T-cell (primary cell): ENCODE measurements at places on chromosomes 2 and 18.

- no peak for DNase-seq
Observed at GRCh38 chr18:5197461-5197860, 404 bp upstream of the AKAIN1 start.

- DNase-seq = peak; percentile 38
Observed at GRCh38 chr18:45974088-45974536, 7.0 kb upstream of the EPG5 start.

GRCh38 chr18:78242254-78242643, 737.4 kb upstream of the SALL3 start:
- no peak for DNase-seq

- no peak for DNase-seq
Observed at GRCh38 chr2:71671203-71671854, 218.0 kb downstream of the DYSF start.

DNA sequence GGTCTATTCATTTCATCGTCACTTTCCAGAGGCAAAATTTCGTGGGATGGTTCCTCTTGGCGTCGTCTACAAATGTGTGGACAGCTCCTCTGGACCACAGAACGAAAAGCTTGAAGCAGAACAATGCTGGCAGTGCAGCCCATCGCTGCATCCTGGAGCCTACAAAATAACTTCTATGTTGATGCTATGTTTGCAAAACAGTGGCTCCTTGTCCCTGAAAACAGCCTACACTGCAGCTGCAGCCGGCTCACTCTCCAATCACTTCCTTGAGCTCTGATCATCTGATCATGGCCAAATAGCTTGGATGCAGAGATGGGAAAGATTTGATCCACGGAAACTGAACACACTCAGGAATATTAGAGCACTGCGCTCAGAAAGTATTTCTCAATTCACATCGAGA, 60.0 kb downstream of the DOCK10 start:
- DNase-seq = no peak

DNA sequence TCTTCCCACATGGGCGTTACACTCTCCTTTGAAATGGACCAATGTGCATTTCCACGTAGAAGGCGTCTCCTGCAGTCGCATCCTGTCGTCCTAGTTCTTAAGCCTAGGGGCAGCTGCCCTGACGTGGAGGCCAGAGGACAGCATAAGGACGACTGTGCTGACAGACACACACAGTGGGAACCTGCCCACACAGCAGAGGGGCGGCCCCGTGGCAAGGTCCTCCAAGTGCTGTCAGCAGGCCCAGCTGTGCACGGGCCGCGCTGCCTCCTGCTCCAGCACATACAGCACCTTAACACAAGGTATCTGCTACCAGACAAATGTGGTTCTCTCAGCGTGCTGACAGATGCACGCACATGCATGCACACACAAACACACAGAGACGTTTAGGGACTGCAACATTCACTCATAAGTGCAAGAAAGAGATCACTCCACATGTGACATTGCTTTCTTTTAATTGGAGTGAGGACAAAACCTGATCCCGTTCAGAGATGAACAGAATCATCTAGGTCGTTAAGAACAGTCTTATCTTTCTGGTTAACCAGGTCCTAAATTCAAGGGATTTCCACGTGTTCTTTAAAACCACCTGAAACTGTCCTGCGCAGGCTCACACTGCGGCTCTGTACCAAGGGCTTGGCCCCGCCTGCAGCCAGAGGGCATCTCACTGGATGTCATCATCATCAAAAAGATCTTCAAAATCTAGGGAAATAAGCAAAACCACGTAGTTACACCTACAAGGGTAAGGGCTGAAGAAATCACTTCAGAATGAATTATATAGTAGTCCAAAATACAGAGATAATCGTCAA, 5.5 kb downstream of the COPS9 start:
- DNase-seq = no peak

DNA sequence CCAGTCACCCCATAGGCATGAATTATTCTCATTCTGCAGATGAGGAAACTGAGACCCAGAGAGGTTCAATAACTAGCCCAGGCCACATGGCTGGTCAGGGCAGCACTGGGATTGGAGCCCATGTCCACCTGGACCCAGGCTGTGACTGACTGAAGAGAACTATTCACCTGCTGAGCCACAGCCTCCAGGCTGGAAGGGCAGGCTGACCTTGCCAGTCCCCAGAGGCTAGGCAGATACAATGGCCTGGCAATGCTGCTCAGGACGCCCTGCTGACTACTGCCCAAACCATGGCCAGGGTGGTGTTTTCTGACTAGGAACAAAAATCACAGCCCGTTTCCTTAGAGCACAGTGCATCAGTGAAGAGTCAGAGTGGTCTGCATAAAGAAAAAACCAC, 36.8 kb downstream of the HS6ST1 start:
- no peak for DNase-seq

DNA sequence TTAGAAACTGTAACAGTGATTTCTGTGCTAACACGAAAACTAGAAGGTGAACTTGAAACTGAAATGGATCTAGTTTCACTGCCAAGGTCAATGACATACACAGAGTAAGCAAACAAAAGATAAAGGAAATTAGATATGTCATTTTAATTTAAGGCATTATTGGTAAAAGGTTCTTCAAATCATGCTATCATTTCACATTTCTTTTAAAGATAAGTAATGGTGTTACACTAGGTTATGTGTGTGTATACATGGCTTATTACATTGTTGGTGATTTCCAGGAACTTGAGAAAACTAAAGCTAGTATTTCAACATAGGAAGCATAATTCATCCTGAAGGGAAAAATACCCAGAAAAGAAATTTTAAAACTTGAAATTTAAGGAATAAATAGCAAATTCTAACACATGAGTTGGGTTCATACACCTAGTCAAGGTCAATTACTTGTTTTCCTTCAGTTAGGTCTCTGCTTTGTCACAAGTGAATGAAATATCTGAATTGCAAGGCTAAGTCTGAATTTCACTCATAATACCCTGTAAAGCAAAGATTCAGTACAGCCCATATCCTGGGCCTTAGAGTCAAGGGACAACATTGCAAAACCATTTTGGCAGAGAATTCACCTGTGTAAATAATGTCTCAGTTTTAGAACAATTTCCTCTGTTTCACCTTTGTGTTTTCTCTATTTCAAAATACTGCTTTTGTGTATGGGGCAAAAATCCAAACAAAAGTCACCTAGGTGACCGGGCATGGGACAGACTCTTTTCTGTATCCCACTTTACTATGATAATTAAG, 141.6 kb downstream of the SRBD1 start:
- DNase-seq = no peak

DNA sequence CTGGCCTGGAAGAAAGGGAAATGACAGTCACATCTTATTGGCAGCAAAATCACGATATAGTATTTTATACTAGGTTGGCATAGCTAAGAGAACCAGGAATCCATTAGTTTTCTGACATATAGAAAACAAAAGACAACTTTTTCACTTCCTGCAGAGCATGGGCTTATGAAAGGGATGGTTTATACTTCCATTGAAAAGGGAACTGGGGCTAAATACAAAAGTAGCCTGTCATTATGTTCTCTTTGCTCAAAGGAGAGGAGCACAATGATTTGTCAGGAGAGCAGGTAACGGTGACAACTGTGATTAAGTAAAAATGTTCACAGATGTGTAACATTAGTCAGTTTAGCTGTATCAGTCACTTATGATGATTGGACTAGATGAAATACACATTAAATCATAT, 46.4 kb downstream of the SLC25A12 start:
- no peak for DNase-seq

GRCh38 chr2:157255746-157256145, 1.8 kb upstream of the GALNT5 start:
- DNase-seq = no peak

GRCh38 chr2:239214725-239215124, 186.1 kb downstream of the HDAC4 start:
- DNase-seq = no peak

DNA sequence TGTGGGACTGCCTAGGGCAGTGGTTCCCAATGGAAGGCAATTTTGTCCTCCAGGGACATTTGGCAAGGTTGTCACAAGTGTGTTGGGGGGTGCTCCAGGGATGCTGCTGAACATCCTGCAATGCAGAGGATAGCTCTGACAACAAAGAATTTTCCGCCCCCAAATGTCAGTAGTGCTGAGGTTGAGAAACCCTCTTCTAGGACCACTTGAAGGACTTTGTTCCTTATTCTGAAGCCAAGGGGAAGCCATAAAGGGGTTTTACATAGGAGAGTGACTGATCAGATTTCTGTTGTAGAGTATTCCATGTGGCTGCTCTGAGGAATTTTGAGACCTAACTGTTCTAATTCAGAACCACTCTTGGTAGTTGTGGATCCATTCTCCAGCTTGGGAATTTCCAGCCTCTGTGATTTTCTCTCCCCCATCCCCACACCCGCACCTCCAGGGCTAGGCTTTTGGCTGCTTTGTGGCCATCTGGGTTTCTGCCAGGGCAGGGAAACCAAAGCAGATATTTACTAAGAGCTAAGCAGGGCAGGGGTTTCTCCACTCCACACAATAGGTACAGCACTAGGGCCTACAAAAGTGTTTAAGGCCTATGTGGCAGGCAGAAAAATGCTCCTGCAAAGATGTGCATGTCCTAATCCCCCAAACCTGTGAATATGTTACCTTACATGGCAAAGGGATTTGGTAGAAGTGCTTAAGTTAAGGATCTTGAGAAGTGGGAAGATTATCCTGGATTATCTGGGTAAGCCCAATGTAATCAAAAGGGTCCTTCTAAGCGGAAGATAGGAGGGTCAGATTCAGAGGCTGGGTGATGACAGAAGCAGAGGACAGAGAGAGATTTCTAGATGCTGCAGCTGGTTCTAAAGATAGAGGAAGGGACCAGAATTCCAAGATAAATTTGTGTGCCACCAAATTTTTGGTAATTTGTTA, 135.4 kb downstream of the TMEM17 start:
- DNase-seq = no peak

GRCh38 chr2:198756166-198756565, 701.6 kb downstream of the SATB2 start:
- DNase-seq = no peak

DNA sequence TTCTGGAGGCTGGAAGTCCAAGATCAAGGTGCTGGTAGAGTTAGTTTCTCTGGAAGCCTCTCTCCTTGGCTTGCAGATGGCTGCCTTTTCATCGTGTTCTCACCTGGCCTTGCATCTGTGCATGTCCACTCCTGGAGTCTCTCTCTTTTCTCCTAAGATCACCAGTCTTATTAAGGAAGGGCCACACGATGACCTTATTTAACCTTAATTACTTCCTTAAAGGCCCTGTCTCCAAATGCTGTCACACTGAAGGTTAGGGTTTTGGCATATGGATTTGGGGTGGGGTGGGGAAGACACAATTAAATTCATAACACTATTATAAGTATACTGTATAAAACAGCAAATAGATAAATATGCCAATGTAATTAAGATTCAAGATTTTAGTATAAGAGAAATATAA, 402.4 kb upstream of the HS6ST1 start:
- no peak for DNase-seq

- DNase-seq = no peak
Observed at GRCh38 chr2:191618786-191619185, 59.1 kb upstream of the NABP1 start.

- no peak for DNase-seq
Observed at GRCh38 chr2:27967076-27967475, 76.5 kb downstream of the BABAM2 start.

GRCh38 chr18:31041271-31042083, 1.1 kb downstream of the DSC3 start:
- DNase-seq = no peak

- no peak for DNase-seq
Observed at GRCh38 chr2:172177996-172178395, 75.3 kb upstream of the DLX2 start.

DNA sequence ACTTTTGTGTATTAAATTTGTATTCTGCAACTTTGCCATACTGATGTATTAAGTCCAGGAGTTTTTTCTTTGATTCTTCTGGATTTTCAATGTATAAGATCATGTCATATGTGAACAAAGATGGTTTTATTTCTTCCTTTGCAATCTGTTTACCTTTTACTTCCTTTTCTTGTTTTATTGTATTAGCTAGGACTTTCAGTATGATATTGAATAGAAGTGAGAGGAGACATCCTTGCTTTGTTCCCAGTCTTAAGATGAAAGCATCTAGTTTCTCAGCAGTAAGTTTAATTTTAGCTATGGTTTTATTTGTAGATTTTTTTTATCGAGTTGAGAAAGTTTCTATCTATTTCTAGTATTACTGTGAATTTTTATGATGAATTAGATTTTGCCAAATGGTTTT, 25.5 kb downstream of the VRK2 start:
- DNase-seq = no peak

DNA sequence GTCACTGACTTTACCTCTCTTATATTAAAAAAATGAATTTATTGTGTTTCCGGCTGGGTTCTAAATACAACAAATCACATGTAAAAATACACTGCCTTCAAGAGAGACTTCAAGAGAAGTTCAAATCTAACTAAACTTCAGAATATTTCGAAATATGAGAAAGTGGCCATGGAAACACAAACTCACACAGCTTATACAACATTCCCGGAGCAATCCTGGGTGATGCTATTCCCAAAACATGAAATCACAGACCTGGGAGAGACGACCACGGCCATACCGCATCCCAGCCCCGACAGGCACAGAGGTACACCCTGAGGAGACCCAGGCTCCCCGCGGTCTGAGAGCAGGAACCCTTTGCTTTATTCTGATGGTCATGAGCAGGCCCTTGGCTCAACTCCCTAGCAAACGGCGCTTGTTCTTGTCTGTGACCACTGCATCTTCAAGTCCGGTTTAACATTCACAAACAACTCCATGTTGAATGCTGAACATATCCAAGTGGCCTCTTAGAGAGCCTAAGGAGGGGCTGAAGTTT, 185.4 kb upstream of the REV1 start:
- no peak for DNase-seq

DNA sequence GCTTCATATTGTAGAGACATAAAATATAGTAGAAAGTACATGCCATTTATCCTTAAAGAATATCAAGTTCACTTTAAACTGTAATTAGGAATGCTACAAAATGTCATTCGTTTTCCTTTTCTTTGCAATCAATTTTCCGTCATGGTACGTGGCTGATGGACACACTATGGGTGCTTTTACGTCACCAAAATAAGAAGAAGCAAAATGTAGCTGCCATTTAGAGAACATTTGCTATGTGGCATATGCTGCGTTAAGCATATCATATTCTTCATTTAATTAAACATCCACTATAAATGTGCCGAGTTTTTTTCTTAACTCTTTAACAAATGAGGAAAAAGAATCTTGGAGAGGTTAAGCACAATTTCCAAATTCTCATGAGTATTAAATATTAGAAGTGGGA, 1358.5 kb upstream of the NXPH2 start:
- DNase-seq = no peak

DNA sequence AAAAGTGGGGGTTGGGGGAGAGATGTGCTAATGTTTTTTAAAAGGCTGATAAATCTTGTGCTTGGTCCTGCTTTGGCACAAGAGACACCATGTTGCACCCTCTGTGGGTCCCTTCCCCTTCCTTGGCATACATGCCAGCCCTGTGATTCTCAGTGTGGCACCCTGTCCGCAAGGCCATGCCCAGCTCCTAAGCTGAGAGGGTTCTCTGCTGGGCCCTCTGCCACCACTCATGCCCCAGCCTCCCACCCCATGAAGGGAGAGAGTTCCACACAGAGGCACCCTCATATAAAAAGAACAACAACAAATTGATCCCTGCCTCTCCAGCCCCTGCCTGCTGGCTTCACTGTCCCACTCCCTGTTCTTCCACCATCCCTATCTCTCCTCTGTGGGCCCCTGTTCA, 2.5 kb upstream of the ADCY3 start:
- DNase-seq = no peak

- no peak for DNase-seq
Observed at GRCh38 chr2:238004077-238004830, 37.4 kb downstream of the UBE2F start.

- DNase-seq = no peak
Observed at GRCh38 chr18:8229787-8230186, 379.4 kb upstream of the RAB12 start.

GRCh38 chr2:132757676-132758075, 87.7 kb upstream of the LYPD1 start:
- no peak for DNase-seq
